ENCODE measurements at places on chromosomes 5 and 9. TPM values are rescaled to one million over a fixed set of nuclear protein-coding genes. Genes with fewer than 3 reads are reported as not detected.

Gene SHC3
- 0.22 TPM for total RNA-seq

Gene IFNE
- total RNA-seq: not detected

Gene ANKRD31
- total RNA-seq: not detected

Gene CCDC171
- total RNA-seq: 0.44 TPM

Gene SLC6A19
- total RNA-seq: not detected

Gene GABRA1
- total RNA-seq: not detected

Gene DMRTA1
- total RNA-seq: under 0.01 TPM

Gene LVRN
- total RNA-seq: under 0.01 TPM

Gene CDC14B
- total RNA-seq: 7.5 TPM

Gene COL15A1
- not detected for total RNA-seq

Gene PCDHGA12
- 2.8 TPM for total RNA-seq

Gene PCDHGA11
- 4.4 TPM for total RNA-seq

Gene TEX10
- 18.5 TPM for total RNA-seq

Gene PLEKHG4B
- under 0.01 TPM for total RNA-seq

Gene ZNF484
- 6.8 TPM for total RNA-seq

Gene LECT2
- not detected for total RNA-seq

Gene HAVCR2
- under 0.01 TPM for total RNA-seq

Gene ECM2
- not detected for total RNA-seq

Gene GRAMD2B
- total RNA-seq: 9.4 TPM

Gene TSLP
- not detected for total RNA-seq

Gene CYLC2
- not detected for total RNA-seq
